Spleen (tissue), 13 donors: ENCODE measurements at places on chromosomes 16 and 17. TPM values are rescaled to one million over a fixed set of nuclear protein-coding genes. Genes with fewer than 3 reads are reported as not detected.

GRCh38 chr17:75152523-75152921 is 1.8 kb downstream of the JPT1 start:
- DNase-seq, result no peak

GRCh38 chr17:21251337-21252010 is 1.7 kb downstream of the NATD1 start:
- peak; percentile 77 for DNase-seq

TEKT1 gene
- polyA plus RNA-seq, result not detected

GRCh38 chr17:5558815-5559785 is 25.2 kb downstream of the NLRP1 start:
- DNase-seq, result no peak

GRCh38 chr17:4903051-4903818 is at the start of gene CHRNE:
Gene CHRNE, minus strand, starts transcription at chr17:4903098. Its CDS starts 35 bp downstream, at chr17:4903063.
- DNase-seq, result peak; percentile 82

DNA sequence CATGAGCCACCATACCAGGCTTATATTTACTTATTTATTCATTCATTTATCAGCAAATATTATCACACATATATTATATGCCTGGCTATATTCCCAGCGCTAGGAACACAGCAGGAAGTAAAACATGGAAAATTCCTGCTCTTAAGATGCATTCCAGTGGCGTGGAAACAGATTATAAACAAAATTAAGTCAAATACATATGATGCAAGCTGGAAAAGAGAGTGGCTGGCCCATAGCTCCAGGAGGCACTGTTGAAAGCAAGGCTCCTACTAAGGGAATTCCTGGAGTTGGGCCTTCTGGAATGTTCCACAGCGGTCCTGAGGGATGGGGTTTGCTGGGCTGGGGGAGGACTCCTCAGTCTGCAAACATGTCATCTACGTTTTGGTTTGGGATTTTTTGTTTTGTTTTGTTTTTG is 18.4 kb downstream of the ADCY9 start:
- DNase-seq, result no peak

- DNase-seq, result no peak
Observed at GRCh38 chr16:8720080-8720966, 45.9 kb downstream of the ABAT start.

IRX5 gene
- polyA plus RNA-seq, result not detected

- peak; percentile 8 for DNase-seq
Observed at GRCh38 chr17:28849281-28849680, 5.5 kb upstream of the ERAL1 start.

GRCh38 chr17:10032118-10032852 is 127.2 kb upstream of the RCVRN start:
- no peak for DNase-seq

GRCh38 chr17:79503126-79503839 is 107.6 kb downstream of the RBFOX3 start:
- DNase-seq, result no peak

- DNase-seq, result peak; percentile 86
Observed at GRCh38 chr16:78742501-78743283, 643.2 kb downstream of the WWOX start.

TEDC2 gene
- 2.7 TPM for polyA plus RNA-seq

DNA sequence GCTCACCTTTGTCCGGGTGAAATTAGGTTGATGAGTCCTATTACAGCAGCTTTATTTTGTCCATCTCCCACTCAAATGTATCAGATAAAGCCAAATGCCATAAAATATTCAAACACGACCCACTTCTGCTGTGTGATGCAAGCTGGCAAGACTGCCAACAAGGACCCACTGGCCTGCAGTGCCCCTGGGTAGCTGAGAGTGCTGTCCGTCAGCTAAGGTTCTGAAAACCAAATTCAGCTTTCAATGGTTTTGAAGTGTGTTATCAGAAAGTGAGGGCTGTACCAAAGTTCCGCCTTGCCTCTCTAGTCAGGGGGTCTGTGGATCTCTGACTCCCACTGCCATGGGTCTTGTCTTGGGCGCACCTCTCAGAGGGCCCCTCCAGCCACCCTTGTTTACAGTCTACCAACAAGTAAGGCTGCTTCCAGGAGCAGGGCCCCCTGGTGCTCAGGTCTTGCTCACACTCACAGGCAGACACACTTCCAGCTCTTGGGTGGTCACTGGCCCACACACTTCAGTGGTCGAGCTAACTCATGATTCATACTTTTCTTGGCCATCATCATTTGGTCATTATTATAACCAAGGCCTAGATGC is 10.5 kb upstream of the CCDC182 start:
- DNase-seq, result no peak

DNA sequence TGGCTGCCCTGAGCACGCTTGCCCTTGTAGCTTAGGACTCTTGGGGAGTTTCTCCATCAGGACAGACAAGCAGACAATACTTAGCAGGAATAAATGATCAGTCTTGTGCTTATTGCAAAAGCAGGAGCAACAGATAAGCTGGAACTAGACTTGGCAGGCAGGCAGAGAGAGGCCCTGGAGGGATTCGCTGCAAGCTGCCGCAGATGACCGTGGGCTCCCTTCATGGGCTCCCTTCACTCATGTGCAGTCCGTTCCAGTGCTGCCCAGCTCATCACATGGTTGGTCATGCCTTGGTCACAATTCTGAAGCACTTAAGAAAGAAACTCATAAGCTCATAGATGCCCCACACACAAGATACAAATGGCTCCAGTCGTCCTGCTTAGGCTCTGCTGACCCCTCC is 2.4 kb upstream of the SLC5A10 start:
- no peak for DNase-seq

DNA sequence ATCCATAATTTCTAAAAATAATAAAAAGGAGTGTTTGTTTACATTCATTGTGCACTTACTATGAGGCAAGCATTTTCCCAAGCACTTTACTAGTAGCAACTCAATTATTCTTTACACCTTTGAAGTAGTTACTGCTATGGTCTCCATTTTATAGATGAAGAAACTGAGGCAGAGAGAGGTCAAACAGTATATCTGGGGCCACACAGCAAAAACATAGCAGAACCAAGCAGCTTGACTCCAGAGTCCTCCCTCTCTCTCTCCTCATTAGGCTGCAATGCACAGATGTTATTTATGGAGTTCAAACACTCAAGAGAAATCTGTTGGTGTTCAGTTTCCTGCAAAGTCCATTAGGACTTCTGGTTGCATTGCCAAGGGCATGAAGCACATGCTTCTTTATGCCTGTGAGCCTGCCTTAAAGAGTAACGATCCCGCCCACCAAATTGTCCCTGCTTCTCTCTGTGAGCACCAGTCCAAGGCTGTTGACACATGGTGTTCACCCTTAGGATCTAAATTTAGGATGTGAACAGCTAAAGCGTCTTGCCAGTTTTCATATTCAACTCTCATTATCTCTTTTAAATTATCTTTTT is 44.0 kb downstream of the GPRC5B start:
- no peak for DNase-seq

DNA sequence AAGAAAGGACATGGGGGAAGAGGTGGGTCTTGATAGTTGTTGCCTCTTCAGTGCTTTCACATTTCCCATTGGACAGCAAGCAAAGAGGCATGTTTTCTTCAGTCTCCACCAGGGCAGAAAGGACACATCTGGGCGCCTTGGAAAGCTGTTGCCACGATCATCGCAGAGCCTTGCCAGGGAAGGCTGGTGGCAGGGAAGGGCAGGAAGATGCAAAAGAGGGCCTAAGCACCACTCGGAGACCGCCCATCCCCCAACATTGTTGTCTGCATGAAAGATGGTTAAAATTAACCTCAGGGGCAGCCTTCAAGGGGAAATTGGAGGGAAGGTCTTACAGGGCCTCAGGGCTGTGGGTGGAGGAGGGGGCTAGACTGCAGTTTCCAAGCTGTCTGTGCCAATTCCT is 114.2 kb downstream of the SOX9 start:
- no peak for DNase-seq

TNK1 gene
- 8.3 TPM for polyA plus RNA-seq

SMYD4 gene
- polyA plus RNA-seq, result 6.1 TPM

DNA sequence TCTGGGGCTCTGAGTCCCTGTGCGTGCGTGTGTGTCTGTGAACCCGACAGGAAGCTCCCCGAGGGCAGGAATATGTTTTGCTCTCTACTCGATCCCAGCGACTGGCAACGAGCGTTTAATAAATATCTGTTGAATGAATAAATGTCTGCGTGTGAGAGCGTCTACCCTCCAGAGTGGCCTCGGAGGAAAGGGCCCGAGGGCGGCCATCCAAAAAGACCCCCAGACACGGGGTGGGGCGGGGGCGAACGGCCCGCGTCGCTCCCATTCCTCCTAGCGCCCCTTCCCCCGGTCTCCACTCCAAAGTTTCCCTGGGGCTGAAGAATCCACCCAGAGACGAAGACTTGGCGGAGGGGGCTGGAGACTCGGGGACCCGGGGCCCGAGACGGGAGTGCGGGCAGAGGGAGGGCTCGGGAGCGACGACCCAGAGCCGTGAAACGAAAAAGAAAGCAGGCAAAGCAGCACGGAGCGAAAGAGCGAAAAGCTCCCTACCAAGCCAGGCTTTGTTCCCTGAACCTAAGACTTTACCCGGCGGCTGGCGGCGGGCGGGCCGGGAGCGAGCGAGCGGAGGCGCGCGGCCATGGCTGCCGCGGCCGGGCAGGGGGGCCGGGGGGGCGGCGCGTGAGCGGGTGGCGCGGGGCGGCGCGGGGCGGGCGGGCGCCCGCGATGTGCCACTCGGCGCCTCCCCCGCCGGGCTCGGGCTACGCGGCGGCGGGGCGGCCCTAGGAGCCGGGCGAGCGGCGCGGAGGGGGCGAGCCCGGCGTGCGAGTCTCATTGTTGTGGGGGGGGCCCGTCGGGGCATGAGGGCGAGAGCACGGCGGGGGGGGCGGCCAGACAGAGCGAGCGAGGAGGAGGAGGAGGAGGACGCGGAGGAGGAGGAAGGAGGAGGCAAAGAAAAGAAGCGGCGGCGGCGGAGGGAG is at the start of gene MLLT6:
Gene MLLT6, plus strand, starts transcription at position 668 of the 917 bp plus-strand sequence. CDS start 360 bp downstream, outside the sequence.
- DNase-seq, result peak; percentile 95

GRCh38 chr17:82838386-82839063 is 1.3 kb downstream of the ZNF750 start:
- DNase-seq, result peak; percentile 72

MMP28 gene
- polyA plus RNA-seq, result 1.7 TPM

STH gene
- not detected for polyA plus RNA-seq

DNA sequence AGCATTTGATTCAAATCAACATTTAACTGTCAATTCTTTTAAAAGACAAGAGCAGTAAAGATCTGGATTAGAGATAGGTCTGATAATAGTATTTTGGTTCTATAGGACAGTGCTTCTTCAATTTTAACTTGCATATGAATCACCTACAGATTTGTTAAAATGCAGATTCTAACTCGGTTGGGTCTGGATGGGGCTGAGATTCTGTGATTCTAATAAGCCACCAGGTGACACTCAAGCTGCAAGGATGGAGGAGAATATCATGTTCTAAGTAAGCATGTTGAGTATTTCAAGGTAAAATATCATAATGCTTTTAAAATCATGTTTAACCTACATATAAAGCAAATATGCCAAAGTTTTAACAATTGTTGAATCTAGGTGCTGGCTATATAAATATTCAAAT is 15.8 kb downstream of the TSPOAP1 start:
- DNase-seq, result no peak

CD300E gene
- polyA plus RNA-seq, result 3.0 TPM

GRCh38 chr17:63693411-63694113 is 6.4 kb downstream of the LIMD2 start:
- DNase-seq, result peak; percentile 52

DNA sequence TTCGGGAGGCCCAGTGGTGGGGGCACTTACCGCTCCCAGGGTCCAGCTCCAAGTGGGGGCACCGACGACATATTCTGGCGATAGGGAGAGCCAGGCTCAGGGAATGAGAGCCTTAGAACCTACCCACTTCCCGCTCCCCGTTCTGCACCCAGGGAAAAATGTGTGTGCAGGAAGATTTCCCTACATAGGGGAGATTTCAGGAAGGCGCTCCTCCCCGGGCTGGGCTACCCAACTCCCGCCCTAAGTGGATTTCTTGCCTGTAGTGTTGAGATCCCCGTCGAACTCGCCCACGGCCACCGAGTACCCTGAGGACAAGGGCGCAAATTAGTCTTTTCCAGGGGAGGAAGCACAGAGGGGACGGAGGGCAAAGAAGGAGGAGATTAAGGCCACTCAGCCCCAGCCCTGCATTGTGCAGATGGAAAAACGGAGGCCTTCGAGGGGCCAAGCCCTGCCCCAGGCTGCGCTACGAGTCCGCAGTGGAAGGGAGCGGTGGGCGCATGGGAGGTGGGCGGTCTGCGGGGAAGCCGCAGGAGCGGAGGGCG is 5.1 kb downstream of the ITGA2B start:
- DNase-seq, result no peak
